ENCODE measurements at places on chromosomes 11 and 22.

DNA sequence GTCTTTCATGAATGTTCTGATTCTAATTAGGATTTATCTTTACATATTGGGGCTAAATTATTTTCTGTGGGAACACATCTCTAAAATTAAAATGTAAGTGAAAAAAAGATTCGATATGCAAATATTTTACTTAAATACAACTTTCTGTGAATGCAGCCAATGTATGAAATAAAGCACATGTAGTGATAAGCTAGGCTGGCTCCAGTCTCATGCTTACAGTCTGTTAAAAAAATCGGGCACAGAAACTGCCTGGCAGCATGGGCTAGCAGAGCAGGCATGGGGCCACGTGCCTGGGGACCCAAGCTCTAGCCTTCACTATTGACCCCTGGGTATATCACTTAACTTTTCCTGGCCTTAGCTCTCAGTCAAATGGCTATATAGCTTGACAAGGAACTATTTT, 46.5 kb downstream of the NELL1 start:
- no peak for DNase-seq

GRCh38 chr11:3989276-3989920, 105.2 kb upstream of the RRM1 start:
- no peak for DNase-seq

DNA sequence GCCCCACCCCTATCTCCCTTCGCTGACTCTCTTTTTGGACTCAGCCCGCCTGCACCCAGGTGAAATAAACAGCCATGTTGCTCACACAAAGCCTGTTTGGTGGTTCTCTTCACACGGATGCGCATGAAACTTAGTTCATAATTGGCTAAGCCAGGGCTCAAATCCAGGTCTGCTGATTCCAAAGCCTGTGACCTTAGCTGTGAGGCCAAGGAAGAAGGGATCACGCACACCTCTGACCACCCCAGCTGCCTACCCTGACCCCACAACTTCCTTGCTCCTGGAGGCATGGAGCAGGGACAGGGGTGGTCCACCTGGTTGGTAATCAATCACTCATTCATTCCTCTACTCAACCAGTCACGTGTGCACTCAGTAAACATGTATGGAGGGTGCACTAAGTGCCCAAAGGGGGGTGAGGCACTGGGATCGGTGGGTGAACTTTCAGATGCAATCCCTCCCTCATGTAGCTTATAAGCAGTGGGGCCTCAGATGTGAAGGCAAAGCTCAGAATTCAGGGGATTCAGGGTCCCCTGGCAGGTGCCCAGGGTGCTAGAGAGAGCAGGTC, 10.3 kb downstream of the FXYD2 start:
- DNase-seq: no peak

DNA sequence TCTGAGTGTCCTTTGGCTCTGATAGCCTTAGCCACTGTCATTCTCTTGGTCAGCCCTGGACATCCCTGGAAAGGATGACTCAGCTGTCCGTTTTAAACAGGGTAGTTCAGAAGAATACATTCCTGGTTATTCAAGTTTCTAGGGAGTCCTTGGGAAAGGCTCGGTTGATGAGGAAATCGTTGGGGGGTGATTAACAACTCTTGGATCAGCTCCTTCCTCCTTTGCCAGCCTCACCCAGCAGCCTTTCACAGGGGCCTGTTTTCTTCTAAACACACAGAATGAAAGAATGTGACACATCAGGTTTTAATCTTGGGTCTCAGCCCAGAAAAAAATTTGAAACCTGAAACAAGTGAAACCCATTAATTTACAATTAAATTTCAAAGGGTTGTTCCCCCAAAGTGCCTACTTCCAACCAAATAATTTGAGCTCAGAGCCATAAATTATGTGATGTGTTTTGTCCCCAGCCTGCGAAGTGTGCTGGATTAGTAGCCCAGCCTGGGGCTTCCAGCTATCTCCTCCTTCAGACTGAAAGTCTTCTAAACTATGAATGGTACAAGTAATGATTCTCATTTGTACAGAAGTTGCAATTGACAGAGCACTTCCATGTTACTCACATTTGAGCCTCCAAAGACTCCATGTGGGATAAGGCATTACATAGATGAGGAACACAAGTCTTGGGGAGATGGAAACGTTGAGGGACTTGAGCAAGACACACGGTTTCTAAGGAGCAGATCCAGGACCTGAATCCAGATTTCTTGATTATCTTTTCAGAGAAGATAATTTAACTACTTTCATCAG, 19.3 kb upstream of the MRGPRX2 start:
- peak; percentile 83 for DNase-seq

DNA sequence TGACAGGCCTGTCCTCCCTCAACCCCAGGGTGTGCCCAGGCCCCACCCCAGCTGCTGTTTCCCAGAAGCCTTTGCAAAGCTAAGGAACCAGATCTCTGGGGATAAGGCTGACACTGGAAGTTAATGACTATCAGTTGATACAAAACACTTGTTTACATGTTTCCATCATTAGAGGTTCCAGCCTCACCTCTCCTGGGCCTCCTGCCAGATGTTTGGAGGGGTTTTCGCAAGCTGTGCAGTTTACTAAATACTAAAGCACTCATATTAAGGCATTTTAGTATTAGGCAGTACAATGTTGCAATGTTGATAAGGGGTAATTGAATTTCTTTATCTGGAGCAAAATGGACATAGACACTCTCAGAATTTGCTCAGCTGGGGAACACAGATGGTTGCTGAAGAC, 218.7 kb downstream of the INSC start:
- DNase-seq: no peak

- DNase-seq: peak; percentile 95
Observed at GRCh38 chr11:85725510-85726258, 39.7 kb upstream of the CCDC89 start.

Data from fibroblast of skin of right biceps (primary cell).